ENCODE measurements at places on chromosomes 7 and 10.

- DNase-seq = no peak
Measured at GRCh38 chr10:182441-183201, 47.4 kb downstream of the ZMYND11 start.

DNA sequence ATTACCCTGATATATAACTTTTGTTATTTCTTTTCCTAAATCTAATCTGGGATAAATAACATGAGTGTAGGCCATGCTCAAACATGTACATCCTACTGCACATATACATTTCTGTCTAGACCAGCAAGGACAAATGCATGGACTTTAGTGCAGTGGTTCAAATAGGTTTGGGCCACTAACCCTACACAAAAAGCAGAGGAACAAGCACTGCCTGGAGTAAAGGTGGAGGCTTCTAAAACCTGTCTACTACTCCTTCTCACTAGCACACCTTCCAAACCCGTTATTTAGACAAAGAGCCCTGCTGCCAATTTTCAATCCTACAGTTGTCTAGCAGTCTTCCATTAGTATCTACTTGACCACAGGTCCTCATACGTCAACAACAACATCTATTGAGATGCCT, 34.8 kb downstream of the SGCE start:
- DNase-seq = no peak

DNA sequence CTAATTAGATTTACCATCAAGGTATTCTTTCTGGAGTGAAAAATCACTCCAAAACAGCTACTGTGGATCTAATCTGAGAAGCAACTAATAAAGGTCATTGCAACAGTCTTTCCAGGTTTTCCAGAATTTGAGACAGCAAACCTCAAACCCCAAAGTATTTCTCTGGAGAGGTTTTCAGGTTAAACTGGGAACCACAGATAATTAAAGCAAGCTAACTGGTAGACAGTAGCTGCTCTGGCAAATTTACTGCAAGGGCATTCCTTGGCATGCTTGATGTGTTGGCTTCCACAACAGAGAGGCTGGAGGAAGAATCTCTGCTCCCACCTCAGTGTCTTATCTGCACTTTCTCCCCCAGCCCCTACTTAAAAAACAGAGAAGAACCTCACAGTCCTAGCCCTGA, 140.0 kb upstream of the NRBF2 start:
- no peak for DNase-seq

DNA sequence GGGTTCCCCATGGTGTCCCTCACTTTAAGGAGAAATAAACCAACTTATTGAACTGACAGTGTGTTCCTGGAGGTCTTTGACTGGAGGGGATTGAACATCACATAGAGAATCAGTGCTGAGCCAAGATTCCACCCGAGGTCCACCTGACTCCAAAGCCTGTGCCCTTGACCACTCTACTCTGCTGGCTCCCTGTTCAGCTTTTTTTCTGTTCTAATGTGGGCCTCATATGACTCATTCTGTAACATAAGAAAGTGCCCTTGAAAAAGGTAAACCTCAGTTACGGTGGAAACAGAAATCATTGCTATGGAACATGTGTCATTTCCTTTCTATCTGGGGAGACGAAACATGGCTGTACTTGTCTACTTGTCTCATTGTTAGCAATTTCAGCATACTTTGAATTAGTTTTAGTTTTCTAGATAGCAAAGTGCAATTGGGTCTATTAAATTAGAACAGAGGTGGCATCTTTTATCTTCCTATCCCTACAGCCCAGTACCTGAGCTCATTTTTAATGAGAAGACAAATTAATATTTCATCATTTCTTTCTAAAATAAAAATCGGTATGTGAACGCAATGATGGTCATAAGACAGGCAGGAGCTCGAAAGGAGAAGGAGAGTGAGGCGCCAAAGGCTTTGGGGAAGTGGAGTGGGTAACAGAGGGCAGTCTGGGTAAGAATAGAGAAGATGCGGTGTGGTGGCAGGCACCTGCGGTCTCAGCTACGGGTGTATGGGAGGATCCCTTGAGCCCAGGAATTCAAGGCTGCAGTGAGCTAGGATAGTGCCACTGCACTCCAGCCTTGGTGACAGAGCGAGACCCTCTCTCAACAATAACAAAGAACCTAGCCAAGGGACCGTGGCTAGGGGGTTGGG, 1.5 kb downstream of the GSDME start:
- no peak for DNase-seq

DNA sequence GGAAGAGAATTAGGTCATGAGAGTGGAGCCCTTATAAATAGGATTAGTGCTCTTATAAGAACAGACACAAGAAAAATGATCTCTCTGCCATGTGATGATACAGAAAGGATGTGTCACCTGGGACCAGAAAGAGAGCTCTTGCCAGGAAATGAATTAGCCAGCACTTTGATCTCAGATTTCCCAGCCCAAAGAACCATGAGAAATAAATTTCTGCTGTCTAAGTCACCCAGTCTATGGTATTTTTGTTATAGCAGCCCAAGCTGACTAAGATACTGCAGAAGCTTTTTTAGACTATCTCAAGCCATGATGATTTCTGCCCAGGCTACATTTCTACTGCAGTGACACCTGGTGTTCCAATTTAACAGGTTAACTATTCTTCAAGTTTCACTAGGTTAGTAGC, 84.8 kb downstream of the RSU1 start:
- DNase-seq = no peak

GRCh38 chr10:43890124-43890523, 241.4 kb upstream of the ZNF32 start:
- no peak for DNase-seq

DNA sequence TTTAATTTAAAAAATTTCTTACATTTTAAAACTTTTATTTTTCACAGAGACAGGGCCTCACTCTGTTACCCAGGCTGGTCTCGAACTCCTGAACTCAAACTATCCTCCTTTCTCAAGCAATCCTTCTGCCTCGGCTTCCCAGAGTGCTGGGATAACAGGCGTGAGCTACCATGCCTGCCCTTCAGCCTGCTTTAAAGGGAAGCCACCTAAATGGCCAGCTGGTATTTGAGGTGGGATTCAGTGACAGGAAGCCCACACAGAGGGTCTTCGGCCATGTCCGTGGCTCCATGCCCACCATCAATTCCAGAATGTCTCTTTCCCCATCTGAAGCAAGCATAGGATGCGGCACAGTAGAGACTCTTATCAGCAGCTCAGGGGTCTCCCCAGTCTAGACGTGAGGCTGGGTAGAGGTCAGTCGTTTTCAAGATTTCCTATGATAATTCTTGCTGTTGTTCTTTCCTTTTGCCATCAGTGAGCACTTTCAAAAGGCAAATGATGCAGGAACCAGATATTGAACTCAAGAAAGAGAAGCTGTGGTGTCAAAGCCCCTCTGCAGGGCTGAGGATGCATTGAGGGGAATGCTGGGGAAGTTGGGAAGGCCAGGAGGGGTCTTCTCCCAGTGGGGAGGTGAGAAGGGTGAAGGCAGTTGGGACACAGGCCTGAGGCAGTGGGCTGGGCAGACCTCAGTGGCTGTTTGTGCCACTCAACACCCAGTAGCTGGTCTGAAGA, 291.5 kb upstream of the IGFBP3 start:
- no peak for DNase-seq

DNA sequence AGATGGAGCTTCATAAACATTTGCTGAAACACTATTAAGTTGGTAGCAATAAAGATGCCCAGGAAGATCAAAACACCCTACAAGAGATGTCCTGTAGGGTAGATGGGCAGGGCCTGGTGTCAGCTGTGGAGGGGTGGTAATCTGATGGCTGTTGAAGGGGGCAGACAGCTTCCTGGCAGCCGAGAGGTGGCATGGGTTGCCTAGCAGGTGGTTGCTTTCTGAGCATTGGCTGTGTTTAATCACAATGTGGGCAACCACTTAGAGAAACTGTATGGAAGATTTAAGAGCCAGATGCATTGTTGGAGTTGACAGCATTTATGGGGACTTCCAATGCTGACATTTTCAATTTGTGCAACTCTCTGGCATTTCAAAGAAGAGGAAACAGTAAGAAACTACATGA, 79.9 kb upstream of the SLC26A5 start:
- no peak for DNase-seq

DNA sequence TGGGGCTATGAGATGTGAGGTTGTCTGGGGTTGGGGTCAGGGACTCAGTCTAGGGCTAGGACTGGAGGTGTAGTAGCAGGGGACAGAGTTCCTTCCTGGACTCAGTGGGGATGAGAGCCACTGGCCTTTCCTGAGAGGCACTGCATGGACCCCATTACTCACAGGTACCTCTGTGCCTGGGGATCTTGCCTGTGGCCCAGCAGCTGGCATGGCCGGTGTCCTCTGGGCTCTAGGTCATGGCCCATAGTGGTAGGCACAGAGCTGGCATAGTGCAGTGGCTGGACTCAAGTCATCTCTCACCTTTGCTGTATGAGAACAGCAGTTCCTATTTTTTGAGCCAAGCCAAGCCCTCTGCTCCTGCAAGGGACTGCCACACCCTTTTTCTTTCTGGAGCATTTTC, 51.9 kb downstream of the NEURL1 start:
- DNase-seq = no peak

DNA sequence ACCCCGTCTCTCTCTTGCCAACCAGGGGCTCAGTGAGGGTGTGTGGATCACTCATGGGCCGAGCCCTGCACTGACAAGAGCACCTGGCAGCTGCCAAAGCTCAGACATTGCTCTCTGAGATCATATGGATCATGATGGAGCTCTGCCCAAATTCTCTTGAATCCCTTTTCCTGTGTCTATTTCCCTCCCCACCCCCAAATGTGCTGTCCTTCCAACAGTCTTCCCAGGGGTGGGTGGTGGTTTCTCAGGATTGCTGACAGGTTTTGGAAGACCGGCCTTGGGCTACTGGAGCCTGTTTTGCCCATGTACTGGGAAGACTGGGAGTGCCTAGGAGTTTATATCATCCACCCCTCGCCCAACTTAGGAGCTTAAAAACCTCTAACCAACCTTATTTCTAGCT, 10.5 kb downstream of the ARHGAP22 start:
- DNase-seq = no peak

DNA sequence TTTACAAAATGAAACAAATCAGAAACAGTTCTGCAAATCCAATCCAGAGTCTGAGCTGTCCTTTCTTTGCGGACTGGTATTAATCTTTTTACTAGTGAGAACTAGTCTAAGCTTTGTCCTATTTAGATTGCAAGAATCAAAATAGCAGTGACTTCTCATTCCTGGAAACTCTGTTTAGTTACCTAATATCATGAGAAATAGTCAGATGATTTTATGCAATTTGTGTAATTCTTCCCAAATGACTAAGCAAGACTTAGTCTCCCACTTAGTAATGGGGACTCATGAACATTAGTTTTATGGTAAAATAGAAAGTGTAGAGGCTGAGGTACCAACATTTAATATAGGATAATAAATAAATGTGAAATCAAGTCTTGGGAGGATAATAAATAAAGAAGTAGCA, 341.3 kb downstream of the DNAJB9 start:
- DNase-seq = no peak

DNA sequence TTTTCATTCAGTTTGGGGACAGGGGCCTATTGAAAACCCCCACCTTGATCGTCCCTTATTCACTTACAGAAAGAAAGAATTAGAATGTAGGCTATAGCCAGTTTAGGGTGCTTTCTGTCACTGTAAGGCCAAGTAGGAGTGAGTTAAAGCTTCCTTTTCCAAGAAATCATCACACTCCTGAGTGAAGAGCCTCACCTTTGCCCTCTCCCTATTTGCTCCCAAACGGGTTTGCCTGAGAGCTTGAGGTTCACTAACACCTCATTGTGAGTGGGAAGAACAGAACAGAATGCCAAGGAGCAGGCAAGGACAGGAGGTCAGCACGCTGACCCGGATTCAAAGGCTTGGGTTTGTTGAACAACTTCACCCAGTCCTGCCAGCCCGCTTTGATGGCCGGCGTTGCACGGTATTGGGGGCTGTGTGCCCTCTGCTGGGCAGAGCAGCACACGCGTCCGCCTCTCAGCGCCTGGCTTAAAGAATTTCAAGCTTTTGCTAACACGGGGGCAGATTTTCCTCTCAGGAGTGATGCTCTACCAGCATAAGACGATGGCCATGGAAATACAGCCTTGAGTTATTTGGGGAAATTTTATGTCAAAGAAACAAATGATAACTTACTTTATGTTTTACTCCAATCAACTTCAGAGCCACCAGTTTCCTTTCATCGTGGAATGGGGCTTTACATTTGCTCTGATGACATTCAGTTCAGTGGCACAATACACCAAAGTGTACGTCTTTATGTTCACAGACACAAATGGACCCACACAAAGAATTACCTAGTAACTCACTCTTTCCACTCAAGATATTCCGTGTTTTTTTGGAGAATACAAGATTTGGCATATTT, 470.0 kb downstream of the SUGCT start:
- DNase-seq = no peak

DNA sequence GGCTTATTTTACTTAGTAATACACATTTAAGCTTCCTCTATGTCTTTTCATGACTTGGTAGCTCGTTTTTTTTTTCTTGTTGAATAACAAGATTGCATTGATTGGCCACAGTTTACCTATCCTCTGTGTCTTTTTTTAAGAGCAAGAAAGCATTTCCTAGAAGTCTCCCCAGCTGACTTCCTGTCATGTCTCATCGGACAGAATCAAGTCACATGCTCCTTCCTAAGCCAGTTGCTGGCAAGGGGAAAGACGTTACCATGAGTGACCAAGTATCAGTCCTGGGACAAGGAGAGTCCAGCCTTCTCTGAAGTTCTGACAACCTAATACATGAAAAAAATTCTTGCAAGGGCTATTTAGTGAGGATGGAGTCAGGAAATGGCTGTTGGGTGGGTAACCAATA, 24.9 kb upstream of the SFRP5 start:
- no peak for DNase-seq

DNA sequence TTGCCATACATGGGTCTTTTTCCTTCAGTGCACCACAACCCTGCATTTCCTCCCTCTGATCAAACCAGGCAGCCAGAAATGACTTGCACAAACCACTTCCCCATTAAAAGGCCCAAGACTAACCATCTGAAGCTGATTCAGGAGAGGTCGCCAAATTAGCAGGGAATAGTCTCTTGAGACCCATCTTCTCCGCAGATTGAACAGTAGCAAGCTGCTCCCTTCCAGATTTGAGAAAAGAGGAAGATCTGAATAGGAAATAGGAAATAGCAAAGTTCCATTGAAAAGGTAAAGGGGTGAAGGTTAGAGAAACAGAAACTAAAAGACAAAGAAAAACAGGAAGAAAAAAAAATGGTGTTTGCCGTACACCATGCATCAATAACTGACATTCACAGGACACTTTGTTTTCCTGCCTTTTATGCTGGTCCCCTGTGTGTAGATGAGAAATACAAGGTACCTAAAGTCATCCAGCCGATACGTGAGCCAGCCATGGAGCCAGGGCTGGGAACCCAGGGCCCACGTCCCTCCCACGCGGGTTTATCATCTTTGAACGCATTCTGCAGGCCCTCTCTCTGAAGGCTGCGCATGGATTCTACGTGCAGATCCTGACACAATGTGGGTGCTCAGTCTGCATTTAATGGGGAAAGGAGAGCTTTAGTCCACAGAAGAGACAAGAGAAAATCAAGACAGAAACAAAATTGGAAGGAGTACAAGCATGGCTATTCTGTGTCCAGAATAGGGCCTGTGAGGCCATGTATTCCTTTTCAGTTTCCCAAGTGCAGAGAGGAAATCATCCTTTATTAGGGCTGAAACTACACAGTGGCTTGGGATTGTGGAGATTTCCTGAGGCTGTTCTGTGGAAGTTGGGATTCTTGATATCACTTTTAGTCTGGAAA, 268.4 kb upstream of the NPVF start:
- no peak for DNase-seq
